CD8-positive, alpha-beta memory T cell (primary cell): ENCODE measurements at places on chromosomes 7 and 10. TPM values are rescaled to one million over a fixed set of nuclear protein-coding genes. Genes with fewer than 3 reads are reported as not detected.

The TRRAP gene
- total RNA-seq = 51.4 TPM

The LLCFC1 gene
- total RNA-seq = not detected

The SPDYE3 gene
- not detected for total RNA-seq

The ASB10 gene
- not detected for total RNA-seq

The THNSL1 gene
- 10.6 TPM for total RNA-seq

The ZNF800 gene
- total RNA-seq = 43.8 TPM

The IFIT1B gene
- total RNA-seq = not detected

The TDRD1 gene
- 0.16 TPM for total RNA-seq

The CCSER2 gene
- total RNA-seq = 62.6 TPM

The CALHM1 gene
- not detected for total RNA-seq

DNA sequence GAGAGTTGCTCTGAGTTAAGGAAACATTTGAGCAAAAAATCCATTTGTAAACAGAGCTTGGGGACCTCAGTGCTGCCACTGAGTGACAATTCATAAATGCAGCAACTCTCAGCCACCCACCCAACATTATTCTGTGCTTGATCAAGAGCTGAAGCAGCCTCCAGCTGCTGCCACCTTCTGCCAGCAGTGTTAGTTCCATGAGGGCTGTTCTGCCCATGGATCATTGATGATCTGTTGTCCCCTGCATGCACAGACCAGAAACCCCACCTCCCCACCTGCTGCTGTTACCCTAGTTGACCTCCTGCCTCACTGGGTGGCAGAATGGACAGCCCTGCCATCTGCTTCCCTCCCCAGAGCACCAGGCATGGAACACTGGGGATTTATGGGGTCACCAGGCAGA is 305.4 kb downstream of the KCNMA1 start:
- DNase-seq = no peak

- DNase-seq = no peak
Measured at GRCh38 chr10:87706731-87707130, 47.1 kb downstream of the PAPSS2 start.

DNA sequence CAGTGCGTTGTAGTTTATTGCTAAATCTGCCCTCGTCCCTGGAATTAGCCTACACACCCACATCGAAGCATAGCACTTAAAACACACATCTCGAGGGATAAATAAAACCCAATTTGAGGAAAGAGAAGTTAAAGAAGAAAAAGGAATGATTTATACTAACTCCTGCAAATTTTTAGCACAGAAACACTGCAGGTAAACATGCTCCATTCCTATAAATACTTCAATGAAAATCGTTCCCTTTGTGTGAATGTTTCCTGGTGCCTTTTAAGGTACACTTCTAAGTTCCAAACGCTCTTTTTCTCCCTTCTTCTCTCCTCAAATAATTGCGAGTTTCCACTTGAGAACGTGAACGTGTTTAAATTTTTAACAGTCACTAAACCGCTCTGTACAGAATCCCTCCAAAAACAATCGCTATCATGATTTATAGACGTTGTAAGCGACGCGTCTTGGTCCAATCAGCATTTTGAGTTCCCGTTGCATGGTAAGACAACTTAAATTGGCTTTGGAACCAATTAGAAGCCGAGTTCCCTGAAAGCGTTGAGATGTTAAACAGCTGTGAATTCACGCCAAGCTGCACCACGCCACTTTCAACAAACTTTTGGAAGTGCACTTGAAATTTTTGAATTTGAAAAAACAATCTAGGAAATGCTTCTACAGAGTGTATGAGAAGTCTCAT is 12.5 kb upstream of the EBLN1 start:
- peak; percentile 38 for DNase-seq

- no peak for DNase-seq
Measured at GRCh38 chr7:94472608-94473007, 37.0 kb upstream of the CASD1 start.

DNA sequence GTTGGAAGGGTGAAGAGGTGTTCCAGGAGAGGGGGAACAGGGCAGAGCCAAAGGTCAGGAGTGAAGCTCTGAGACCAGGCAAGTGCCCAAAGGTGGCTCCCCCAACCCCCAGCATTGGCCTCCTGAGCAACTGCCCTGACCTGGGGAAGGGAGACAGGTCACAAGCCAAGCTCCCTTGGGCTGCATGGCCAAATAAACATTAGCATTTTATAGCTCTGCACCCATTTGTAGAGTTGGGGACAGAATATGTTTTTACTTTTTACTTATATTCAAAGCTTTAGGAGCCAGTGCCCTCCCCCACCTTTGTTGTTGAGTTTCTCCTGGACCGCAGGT is 4.0 kb downstream of the UNC5B start:
- DNase-seq = no peak

DNA sequence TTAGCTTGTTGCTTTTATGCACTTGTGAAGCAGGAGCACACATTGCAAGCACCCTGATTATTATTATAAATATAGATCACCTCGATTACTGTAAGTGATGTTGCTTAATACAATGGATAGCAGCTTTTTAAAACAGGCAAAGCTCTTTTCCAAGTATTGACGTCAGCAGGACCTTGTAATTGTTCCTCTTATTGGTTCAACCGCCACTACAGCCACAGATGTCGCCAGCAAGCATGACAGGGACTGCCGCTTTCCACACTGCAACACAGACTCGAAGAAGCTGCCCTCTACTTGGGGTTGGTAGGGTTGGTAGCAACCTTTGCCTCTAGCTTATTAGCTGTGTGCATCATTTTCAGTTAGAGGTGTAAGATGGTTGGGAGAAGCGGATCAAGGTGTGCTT is 167.6 kb downstream of the ZNF365 start:
- DNase-seq = no peak

GRCh38 chr10:97915346-97916131 is 65.9 kb downstream of the GOLGA7B start:
- DNase-seq = no peak

- DNase-seq = no peak
Measured at GRCh38 chr7:133957845-133958244, 169.3 kb upstream of the LRGUK start.

DNA sequence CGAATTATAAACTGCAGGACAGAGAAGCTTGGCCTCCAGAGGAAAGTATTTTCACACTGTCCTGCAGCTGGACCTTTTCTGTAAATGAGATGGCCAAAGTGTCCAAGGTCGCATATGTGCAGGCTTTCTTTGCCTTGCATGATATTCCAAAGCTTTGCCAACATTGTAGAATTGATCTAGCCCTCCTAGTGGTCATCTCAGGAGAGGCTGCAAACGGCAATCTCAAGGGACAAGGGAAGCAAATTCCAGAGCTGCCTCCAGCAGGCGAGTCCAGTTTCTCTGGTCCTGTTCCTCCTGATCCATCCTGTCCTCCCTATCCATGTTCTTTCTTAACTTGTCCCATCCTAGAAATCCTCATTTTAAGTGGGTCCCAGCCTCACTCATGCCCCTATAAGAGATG is 373.4 kb upstream of the PCDH15 start:
- no peak for DNase-seq

GRCh38 chr7:68180761-68181160 is 1184.1 kb downstream of the TYW1 start:
- DNase-seq = no peak

DNA sequence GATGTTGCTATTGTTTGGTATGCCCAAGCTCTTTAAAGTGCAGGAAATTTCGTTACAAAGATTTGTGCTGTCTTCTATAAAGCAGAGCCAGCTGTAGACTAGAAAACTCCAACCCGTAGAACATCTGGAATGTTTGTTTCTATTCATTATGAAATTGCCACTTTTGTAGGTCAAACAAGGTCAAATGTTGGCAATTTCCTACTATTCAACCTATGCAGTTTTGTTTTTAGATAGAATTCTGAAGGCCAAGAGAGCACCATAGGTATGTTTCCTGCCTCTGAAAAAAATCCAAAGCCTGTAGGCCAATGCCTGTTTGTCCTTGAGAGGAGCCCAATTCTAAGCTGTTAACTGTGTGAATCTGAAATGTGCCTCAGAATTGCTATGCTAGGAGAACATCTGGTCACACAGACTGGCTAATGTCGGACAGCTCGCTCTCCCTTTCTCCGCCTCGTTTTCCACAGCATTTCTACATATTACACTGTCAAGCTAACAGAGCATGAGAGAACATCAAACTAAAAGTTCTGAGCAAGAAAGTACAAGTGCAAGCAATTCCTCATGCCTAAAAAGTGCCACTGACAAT is 267.2 kb upstream of the LRGUK start:
- DNase-seq = no peak

GRCh38 chr10:47237316-47238260 is 62.4 kb upstream of the GDF10 start:
- DNase-seq = no peak

DNA sequence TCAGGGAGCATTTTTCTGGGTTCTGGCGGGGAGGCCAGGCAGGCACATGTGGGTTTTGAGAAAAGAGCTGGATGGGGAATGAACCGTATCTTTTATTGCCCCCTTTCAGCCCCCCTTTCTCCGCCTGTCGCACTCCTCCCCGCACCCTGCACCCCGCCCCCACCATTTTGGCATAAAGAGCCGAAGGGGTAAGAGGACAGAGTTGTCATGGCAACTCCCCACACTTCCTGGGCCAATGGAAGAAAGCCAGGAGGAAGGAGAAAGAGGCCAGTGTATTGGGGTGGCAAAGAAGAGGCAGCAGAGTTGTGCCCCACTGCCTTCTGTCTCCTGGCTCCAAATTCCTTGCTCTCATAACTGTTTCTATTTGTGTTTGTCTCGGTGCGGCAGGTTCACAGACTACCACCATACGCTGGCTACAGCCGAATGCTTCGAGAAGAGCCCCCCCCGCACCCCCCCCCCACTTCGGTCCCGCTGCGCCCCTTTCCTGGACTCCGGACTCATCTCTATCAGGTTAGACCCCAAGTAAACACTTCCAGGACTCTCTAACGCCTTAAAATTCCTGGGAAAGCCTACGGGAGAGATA is 3.4 kb downstream of the KCNIP2 start:
- DNase-seq = peak; percentile 29

DNA sequence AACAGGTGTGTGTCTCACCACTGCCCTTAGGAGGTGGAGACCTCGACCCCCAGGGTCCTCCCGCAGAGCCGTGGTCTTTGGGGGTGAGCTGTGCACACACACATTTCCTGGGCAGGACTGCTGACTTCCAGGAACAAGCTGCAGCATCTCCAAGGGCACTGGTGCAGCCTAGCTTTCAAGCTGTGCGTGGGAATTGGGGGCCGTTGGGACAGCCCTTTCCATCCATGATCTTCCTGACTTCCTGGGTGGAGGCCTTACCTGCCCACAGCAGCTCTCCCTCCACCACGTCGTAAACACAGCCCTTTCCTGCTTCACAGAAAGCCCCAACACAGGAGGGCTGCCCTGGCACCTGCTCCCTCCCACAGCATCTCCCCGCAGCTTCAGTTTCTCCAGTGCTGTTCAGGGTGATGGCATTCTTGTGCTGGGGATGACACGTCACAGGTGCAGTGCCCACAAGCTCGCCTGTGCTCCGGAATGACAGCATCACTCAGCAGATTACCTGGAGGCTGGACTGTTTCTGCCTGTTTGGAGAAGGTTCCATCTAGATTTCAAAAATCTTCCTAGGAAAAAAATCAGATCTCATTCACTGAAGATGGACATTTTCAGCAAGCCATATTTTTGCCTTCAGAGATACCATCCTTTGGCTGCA is 208.0 kb upstream of the PPP2R2D start:
- DNase-seq = peak; percentile 23

DNA sequence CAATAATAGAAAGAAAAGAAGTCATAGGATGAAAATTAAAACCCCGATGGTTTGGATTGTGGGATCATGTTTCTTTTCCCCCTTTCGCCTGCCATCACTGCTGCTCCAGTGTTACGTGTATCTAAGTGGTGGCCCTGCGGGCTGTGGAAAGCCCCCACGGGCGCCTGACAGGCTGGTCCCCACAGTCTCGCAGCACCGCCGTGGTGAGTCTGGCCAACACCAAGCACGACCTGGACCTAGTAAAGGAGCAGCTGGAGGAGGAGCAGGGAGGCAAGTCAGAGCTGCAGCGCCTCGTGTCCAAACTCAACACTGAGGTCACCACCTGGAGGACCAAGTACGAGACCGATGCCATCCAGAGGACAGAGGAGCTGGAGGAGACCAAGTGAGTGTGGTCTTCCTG is 19.5 kb downstream of the MYH16 start:
- no peak for DNase-seq

- no peak for DNase-seq
Measured at GRCh38 chr10:905503-905902, 26.0 kb downstream of the LARP4B start.

DNA sequence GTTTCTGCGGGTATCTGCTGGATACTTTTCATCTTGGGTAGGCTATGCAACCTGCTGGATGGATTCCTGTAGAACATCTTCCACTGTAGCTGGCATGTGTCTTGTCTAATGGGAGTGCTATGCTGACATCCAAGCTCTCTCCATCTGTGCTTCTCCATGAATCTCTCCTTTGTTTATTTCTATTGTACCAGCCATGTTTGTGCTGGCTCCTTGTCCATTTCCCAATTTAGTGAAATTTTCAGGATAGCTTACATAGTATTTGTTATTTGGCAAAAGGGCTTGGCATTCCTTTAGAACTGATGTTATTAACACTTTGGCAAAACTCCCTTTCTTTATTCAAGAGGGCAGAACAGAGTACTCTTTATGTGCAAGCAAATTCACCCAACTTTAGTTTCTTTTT is 198.0 kb downstream of the CSTF2T start:
- DNase-seq = no peak

DNA sequence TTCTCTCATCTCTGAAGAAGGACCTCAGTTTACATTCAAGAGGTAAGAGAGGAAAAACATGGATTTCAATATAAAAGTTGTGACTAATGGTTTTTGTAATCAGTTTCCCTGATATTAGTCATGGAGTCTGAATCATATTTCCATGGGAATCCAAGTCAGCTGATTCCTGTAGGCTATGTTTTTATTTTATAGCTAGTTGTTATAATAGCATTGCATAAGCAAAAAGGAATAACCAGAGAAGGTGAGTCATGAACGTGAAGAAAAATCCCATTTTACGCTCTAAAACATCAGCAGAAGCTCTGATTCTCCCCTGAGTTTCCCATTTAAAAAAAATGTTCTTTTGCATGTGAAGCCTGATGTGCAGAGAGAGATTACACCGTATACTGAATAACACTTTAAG is 299.3 kb downstream of the SFMBT2 start:
- no peak for DNase-seq

- no peak for DNase-seq
Measured at GRCh38 chr7:135571834-135572233, 14.1 kb downstream of the NUP205 start.
